CD8-positive, alpha-beta memory T cell (primary cell): ENCODE measurements at places on chromosomes 6 and 20.

DNA sequence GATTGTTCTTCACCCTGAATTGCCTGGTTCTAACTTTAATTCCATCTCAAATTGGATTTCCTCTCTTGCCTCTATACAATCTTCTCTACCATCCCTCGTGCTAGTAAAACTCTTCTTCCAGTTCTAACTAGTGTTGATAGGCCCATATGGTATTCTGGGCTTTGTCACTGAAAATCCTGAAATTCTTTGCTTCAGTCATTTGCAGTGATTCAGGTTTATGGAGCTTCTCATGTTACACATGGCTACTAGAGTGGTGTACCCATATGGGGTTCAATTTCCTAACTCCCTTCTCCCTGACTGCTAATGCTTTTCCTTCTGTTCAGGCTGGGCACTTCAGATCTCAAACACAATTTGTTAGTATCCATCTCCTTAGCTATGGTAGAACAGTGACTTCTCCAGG lies 956.6 kb downstream of the KIF16B start:
- no peak for DNase-seq

DNA sequence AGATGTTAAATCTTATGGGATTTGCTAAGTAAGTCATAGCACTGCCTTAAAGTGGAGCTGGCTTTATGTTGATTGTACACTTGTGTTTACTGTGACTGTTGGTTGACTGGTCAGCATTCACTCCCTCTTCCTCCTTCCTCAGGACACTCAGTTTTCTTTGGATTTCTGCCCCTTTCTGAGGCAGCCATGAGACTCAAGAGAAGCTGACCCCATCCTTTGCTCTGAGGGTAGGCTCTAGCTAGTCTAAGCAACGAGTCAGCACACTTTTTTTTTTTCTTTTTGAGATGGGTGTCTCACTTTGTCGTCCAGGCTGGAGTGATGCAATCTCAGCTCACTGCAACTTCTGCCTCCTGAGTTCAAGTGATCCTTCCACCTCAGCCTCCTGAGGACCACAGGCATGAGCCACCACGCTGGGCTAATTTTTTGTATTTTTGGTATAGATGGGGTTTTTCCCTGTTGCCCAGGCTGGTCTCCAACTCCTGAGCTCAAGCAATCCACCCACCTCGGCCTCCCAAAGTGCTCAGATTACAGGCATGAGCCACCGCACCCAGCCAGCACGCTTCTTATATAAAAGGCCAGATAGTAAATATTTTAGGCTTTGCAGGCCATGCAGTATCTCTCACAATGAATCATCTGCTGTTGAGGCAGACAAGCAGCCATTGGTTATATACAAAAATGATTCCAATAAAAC lies 191.4 kb downstream of the NFATC2 start:
- DNase-seq, result no peak

GRCh38 chr6:155154158-155154830 lies 109.5 kb upstream of the CLDN20 start:
- DNase-seq, result no peak

- no peak for DNase-seq
Observed at GRCh38 chr6:7035837-7036249, 71.9 kb upstream of the RREB1 start.

- DNase-seq, result no peak
Observed at GRCh38 chr20:10769700-10770099, 95.9 kb upstream of the JAG1 start.

DNA sequence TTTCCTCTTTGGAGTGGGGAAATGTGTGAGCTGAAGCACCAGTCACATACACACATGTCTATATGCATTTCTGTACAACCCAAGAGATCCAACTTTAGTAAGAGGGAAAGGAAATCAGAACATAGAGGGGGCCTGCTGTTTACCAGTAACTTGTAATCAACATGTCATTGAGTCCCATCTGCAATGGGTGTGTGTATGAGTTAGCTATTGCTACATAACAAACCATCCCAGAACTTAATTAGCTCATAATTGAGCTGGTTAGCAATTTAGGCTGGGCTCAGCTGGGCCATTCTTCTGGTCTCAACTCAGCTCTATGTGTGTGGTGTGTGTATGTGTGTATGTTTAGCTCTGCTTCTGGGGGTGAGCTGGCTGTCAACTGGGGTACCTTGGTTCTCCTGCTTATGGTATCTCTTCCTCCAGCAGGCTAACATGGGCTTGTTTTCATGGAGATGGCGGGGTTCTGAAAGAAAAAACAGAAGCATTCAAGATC lies 10.3 kb upstream of the RPP40 start:
- no peak for DNase-seq

- DNase-seq, result no peak
Observed at GRCh38 chr6:56255349-56255748, 8.0 kb upstream of the COL21A1 start.

DNA sequence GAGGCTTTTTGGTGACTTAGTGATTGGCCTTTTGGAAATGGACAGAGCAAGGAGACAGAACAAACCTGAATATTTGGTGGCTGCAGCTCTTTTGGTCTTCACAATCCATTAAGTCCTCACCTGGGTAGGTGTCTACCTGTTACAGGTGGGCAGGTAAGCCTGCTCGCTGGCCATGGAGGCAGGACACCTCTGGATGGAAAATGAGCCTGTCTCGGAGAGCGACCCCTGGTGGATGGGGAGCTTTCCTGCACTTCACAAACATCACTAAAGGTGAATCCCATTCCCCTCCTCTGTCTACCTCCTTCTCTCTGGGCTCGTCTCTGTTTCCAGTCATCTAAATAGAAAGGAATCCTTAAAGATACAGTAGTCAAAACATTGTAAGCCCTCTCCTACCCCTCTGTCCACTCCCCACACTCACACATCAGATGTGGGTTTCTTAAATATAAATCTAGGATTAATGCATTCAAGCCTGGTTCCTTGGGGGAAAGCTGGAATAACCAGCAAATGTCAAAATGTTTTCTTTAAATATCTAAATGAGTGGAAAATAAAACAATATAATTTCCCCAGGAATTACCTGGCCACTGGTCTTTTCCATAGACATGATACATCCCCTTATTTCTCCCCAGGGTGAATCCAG lies 304.9 kb downstream of the CDH26 start:
- peak; percentile 21 for DNase-seq

- no peak for DNase-seq
Observed at GRCh38 chr6:4909063-4909706, 94.7 kb downstream of the RPP40 start.

GRCh38 chr6:16623029-16623653 lies 138.1 kb downstream of the ATXN1 start:
- no peak for DNase-seq

- no peak for DNase-seq
Observed at GRCh38 chr20:60246751-60247150, 288.5 kb downstream of the CDH26 start.

DNA sequence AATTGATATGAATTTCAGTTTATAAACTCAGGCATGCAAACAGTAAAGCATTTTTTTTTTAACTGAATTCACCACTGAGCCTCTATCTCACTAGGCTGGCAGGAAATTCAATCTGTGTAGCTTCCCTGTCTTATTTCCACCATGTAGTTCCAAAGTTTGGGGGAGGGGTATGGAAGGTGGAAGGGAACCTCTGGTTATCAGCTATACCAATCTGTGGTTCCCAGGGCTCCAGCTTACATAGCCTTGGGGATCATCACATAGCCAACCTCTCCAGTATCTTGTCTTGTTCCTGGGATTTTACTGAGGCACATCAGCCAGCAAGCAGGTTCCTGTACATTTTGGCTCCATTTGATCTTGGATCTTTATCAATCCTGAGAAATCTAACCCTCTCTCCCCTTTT lies 15.6 kb downstream of the RAD21L1 start:
- no peak for DNase-seq

DNA sequence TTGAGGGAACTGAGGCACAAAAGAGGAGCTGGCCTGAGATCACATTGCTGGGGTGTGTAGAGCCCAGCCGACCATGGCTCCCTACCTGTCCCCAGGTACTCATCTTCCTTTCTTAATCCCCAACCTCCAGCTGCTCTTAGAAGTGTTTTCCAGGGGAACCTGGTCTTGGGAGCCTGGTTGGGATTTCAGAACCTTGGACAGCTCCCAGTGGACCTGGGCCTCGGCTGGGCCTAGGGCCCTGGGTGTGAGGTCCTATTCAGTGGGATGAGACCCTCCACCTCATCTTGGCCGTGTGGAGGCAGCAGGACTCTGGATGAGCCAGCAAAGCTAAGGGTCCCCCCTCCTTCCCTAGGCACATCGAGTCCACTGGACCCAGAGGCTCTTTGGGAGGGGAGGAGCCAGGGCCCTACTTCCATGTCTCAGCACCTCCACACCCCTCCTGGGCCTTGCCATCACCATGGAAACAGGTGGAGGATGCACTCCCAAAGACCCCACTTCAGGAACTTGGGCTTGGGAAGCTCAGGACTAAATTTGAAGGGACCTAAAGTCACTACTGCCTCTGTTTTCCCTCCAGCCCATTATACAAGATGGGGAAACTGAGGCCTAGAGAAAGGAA lies 38.5 kb downstream of the DLGAP4 start:
- DNase-seq, result no peak

DNA sequence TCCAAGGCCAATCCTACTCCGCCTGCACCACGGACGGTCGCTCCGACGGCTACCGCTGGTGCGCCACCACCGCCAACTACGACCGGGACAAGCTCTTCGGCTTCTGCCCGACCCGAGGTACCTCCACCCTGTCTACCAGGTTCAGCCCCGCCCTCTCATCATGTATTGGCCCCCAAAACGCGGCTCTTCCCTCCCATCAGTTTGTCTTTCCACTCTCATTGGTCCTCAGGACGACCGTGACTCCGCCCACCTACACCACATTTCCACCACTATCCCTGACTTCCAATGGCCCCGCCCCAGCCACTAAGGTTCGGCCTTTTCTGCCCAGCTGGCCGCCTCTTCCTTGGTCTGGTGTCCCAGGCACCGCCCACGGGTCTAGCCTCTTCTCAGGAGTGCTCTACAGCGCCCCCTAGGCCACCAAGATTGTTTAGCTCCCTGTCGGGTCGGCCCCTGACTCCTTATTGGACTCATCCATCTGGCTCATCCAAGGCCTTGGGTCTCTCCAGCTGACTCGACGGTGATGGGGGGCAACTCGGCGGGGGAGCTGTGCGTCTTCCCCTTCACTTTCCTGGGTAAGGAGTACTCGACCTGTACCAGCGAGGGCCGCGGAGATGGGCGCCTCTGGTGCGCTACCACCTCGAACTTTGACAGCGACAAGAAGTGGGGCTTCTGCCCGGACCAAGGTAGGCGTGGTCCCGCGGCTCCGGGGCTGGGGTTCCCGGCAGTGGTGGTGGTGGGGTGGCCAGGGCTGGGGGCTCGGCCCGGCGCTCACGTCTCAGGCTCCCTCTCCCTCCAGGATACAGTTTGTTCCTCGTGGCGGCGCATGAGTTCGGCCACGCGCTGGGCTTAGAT lies 3.1 kb downstream of the MMP9 start:
- DNase-seq, result no peak

DNA sequence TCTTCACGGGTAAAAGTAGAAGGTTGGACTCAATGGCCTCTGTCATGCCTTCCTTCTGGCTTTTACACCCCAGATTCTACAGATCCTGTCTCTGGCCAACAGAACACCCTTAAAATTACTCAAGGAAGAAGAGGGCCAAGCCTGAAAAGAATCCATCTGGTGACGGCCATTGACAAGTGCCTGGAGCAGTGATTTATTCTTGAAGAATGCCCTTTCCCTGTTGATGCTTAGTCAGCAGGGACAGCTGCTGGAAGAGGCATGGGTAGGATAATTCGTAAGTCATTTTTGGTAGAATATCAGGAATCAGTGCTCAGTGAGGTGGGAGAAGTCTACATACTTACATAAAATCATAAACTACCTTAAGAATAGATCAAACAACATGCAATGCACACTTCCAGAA lies 397.9 kb downstream of the SAMD5 start:
- DNase-seq, result no peak

DNA sequence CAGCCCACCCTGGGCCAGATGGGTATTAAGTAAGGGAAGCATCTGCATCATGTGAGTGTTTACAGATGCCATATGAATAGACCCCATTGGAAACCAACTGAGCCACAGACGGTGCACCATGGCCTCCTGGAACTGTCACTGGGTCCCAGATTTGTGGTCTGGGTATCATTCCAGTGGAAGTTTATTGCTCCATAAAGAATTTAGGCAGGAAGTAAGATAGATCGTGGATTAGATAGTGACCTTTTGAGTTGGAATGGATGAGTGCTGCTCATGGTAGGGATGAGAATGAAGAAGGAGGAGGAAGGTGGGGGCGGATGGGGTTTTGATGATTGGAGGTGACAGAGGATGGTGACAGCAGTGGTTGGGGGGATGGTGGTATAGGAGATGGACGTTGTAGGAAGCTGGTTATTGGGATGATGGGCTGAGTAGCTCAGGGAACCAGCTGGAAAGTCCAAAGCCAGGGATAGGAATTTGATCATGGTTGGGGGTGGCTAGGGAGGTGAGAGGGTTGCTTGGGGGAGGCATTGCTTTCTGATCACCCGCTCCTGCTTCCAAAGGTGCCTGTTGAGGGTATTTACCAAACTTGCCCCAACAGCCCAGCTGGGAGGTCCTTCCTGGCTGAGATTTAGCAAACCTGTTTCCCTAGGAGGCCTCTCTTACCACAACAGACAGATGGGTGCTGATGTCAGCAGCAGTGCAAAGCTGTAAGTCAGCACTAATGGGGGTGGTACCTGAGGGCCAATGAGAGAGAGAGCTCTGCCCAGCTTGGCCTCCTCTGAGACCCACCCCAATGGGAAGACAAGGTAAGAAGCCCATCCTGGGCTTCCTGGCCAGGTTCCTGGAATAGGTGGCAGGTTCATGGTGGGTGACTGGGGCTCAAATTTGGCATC lies 78.0 kb downstream of the VEGFA start:
- no peak for DNase-seq

DNA sequence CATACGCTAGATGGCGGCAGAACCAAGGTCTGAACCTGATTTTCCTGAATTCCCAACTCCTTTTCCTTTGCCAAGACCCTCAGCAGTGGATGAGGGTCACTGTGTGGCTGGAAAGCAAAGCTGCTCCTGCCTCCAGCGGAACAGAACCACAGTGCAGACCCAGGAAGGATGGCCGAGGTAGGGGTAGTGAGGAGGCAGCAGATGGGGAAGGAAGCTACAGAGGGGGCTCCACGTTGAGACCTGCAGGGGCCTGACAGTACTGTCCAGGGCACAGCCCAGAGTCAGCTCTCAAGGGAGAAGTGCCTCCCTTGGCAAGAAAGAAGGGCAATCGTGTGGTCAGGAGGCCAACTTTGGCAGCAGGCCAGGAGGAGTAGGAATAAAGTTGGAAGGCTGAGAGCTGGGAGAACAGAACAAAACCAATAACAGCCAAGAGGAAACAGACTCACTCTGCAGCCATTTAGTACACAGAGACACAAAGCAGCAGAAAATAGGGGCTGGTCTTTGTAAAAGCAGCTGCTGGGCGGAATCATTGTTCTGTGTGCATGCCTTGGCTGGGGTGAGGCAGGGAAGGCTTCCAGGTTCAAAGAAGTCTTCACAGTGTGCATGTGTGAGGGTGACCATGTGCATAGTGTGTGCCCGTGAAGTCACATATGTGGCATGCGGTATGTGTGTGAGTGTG lies 3.1 kb downstream of the GABRR2 start:
- no peak for DNase-seq
